ENCODE measurements at places on chromosomes 11 and 22. TPM values are rescaled to one million over a fixed set of nuclear protein-coding genes. Genes with fewer than 3 reads are reported as not detected.

Gene NFRKB
- polyA plus RNA-seq, result 12.7 TPM

Gene PRR5L
- polyA plus RNA-seq, result 3.1 TPM

Gene POU2AF2
- polyA plus RNA-seq, result not detected

Gene ART1
- polyA plus RNA-seq, result not detected

Gene TLCD5
- polyA plus RNA-seq, result 14.9 TPM

Gene MAJIN
- not detected for polyA plus RNA-seq

Gene TRPM5
- polyA plus RNA-seq, result not detected

Gene GPHA2
- not detected for polyA plus RNA-seq

Gene ISX
- not detected for polyA plus RNA-seq

Gene CHST1
- polyA plus RNA-seq, result 0.06 TPM

Gene TRIM3
- 11.7 TPM for polyA plus RNA-seq

Gene OR6T1
- polyA plus RNA-seq, result not detected

Gene IPO7
- polyA plus RNA-seq, result 66.9 TPM

Gene GSTT2B
- 39.7 TPM for polyA plus RNA-seq

- DNase-seq, result no peak
Measured at GRCh38 chr22:33427461-33427860, 369.3 kb upstream of the SYN3 start.

DNA sequence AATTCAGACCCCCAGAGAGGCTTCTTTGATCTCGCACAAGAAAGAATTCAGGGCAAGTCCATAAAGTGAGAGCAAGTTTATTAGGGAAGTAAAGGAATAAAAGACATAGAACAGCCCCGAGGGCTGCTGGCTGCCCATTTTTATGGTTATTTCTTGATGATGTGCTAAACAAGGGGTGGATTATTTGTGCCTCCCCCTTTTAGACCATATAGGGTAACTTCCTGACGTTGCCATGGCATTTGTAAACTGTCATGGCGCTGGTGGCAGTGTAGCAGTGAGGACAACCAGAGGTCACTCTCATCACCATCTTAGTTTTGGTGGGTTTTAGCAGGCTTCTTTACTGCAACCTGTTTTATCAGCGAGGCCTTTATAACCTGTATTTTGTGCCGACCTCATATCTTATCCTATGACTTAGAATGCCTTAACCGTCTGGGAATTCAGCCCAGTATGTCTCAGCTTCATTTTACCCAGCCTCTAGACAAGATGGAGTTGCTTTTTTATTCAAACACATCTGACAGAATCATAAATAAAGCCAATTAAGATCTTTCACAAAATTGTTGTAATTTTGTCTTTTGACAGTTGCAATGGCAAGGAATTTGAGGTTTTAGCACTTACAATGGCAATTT lies 7.6 kb downstream of the DDIAS start:
- no peak for DNase-seq

DNA sequence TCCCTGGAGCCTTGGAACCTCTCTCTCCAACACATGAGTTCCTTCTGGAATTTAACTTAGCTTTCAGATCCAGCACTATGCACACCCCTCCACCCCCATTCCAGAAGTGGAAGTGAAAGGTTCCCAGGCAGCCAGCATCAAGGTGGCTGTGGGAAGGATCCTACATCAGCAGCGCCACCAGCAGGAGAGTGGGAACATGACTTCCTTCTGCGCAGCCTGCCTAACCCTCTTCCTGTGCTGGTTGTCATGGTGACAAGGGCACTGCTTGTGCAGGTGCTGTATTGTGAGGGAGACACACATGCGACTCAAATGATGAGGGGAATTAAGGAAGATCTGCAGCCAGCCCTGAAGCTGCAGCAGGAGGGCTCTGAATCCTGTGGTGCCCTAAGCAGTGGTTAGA lies 904.5 kb upstream of the API5 start:
- no peak for DNase-seq

GRCh38 chr22:49935561-49935960 lies 17.1 kb downstream of the CRELD2 start:
- no peak for DNase-seq

DNA sequence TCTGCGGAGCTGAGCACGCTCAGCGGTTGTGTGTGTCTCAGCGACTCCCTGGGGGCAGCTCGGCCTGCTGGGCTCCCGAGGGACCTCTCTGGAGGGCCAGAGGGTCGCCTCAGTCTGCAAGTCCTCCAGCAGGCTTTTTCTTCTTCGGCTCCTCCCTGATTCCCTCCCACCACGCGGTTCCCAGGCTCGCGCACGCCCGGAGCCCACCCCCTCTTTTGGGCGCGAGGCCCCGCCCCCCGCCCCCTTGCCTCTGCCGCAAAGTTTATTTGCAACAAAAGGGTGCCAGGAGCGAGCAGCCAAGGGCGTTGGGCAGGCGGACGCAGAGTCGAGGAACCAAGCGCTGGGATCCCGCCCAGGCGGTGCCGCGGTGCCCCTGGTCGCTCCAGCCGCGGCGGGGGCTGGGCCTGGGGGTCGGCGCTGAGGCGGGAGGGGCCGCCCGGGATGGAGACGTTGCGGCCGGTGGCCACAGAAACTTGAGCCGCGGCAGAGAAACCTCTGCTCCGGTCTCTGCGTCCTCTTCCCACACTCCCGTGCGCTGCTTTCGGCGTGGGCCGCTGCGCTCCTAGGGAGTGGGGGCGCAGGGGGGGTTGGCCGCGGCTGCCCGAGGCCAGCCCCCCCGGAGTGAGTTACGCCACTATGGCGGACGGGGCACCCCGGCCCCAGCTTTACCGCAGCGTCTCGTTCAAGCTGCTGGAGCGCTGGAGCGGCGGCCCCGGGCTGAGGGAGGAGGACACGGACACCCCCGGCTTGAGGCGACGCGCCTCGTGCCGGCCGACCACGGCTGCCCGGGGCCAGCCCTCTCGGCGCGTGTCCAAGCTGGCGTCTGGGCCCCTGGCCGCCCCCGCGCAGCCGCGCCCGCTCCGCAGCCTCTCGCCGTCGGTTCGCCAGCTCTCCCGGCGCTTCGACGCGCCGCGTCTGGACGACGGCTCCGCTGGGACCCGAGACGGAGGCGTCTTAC lies at the start of gene ARHGEF17:
ARHGEF17 (plus strand) TSS at position 274 of the 958 bp plus-strand sequence; CDS start at position 637, 363 bp downstream.
- no peak for DNase-seq

DNA sequence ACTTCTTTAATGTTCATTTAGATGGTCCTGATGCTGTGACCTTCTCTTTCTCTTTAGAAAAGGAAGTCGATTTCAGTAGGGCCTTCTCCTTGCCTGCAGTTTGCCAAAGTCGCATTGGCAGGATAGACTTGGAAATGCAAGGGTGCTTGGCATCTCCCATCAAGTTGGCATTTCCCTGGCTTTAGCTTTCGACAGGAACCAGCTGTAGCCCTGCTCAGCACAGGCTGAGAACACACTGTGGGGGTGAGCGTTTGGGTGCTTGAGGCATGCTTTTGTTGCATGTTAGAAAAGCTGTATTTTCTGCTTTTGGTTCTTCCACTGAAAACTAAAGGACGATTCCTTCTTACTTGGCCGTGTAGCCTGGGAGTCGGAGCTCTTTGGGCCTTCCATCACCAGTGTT lies 37.7 kb downstream of the LDLRAD3 start:
- DNase-seq, result no peak

DNA sequence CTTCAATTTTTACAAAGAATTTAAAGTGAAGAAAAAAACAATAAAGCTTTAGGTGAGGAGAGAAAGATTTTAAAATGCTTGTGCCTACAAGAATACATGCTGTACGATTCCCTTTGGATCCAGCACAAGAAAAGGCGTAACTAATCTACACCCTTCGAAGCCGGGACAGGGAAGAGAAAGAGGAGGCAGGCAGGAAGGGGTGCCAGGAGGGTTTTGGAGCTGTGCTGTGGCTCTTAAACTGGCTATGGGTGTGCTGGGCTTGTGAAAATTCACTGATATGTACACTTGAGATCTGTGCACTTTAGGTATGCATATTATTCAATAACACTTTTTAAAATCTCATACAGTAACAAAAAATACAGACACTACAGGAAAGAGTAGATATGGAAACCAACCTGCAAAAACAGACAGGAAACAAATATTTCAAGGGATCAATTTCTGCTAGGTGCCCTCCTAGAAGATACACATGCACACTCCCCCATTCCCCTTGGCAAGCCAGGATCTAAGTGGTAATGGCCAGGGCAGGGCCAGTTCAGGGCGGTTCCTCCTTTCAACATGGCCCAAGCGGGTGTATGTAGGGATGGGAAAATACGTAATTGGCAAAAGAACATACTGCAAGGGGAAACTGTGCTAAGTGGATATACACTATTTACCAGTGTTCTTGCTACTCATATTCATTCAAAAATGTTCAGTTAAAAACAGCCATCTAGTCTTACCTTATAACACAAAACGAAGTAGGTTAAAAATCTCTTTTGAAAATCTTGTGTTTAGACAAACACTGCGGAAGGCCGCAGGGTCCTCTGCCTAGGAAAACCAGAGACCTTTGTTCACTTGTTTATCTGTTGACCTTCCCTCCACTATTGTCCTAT lies 54.2 kb downstream of the PACSIN2 start:
- DNase-seq, result no peak

- DNase-seq, result no peak
Measured at GRCh38 chr11:41392596-41392995, 66.9 kb downstream of the LRRC4C start.

- DNase-seq, result peak; percentile 57
Measured at GRCh38 chr11:75428281-75428724, 4.7 kb downstream of the KLHL35 start.

- DNase-seq, result no peak
Measured at GRCh38 chr11:67450796-67451657, 1.5 kb downstream of the GPR152 start.

- DNase-seq, result no peak
Measured at GRCh38 chr11:15772547-15772946, 583.8 kb downstream of the SOX6 start.

DNA sequence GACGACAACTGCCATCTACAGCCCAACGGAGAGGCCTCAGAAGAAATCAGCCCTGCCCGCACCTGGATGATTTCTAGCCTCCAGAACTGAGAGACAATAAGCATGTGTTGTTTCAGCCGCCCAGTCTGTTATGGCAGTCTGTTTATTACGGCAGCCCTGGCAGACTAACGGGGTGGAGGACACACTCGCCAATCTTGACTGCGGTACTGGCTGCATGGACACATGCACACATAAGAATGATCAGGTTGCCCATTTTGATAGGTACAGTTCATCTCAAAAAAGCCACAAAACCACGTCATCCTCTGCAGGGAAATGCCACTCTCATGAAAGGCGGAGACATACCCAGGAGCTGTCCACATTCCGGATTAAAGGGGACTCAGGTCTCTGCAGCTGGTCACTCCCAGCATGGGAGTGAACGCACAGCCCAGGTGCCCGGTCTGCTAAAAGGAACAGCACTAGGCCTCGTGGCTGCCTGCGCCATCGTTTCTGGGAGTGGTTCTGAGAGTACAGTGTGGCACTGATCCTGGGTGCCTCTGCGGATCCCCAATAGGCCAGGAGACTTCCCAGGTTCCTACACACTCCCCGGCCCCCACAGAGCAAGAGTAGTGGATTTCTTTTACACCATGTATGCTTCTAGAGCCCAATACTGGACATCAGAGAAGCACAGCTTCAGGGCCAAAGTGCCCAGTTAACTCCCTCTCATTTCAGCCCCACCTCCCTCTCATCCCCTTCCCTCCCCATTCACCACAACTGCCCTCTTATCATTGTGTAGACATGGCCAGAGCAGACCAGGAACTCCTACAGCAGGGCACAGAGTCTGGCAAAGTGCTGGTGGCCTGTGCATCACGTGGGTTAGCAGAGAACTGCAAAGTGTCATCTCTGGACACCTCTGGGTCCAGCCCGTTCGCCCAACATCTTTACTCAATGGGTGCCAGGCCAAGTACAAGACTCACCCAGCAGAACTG lies 11.7 kb upstream of the COMT start:
- no peak for DNase-seq

DNA sequence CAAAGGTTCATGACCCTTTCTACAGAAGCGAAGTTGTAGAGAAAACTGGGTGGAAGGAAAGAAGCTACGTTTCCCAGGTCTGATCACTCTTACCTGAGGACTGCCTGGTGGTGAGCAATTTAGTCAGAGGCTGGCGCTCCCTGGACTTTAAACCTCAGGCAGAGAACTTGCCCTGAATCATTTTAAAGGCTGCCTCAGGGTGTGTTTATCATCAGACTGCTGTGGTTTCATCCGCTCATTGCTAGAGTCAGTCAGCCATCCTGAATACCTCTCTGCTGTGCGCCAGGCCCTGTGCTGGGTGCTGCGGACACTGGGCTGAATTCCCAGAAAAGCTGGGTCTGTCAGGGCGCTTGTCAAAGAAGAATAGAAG lies 2.7 kb downstream of the DTX4 start:
- DNase-seq, result no peak

GRCh38 chr11:79525257-79525656 lies 84.4 kb upstream of the TENM4 start:
- no peak for DNase-seq

DNA sequence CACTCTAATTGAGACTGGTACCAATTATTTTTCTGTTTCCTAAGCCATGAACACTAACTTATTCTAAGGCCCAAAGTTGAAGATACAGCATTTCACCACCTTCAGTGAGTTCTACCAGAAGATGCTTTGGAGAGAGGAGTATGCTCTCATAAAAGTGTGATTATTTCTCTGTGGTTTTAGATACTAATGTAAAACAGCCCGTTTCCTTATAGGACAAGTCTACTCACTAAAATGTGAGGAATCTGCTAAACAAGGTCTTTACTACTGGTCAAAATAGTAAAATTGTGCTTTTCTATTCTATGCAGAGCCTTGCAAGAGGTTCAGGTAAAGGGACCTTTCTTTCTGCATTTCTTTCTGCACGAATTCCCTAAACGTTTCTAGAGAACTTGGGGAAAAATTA lies 2.4 kb downstream of the LGR4 start:
- no peak for DNase-seq

All from AG04450 (cell line).